ENCODE measurements at places on chromosomes 1 and 21. TPM values are rescaled to one million over a fixed set of nuclear protein-coding genes. Genes with fewer than 3 reads are reported as not detected.

The LCE1B gene
- not detected for total RNA-seq

The CRNN gene
- total RNA-seq: not detected

The TRPM2 gene
- total RNA-seq: under 0.01 TPM

The OR2M5 gene
- total RNA-seq: not detected

The VASH2 gene
- 0.97 TPM for total RNA-seq

The CHI3L2 gene
- total RNA-seq: not detected

The ZNF697 gene
- total RNA-seq: 13.2 TPM

The HES3 gene
- not detected for total RNA-seq

Data from fibroblast of villous mesenchyme (primary cell).